Breast epithelium (tissue), 4 donors: ENCODE measurements at places on chromosomes 3 and 15.

DNA sequence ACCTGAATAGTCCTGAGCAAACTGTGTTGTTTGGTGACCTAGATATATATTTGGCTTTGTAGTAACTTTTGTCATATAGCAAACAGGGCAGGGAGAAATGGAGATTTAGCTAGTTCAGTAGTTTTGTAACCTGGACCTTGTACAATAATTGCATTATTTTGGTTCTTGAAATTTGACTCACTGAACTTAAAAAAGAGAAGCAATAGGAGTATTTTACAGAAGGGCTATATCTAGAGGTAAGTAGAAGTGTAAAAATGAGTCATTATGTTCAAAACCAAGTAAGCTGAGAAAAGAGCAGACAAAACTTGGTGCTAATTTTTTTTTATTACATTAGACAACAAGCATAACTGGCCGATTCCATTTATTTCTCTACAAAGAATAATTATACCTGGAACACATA is 505.4 kb downstream of the ZIC1 start:
- no peak for DNase-seq

- no peak for DNase-seq
These were observed 180.1 kb downstream of the CNTN3 start for GRCh38 chr3:74434406-74434805.

DNA sequence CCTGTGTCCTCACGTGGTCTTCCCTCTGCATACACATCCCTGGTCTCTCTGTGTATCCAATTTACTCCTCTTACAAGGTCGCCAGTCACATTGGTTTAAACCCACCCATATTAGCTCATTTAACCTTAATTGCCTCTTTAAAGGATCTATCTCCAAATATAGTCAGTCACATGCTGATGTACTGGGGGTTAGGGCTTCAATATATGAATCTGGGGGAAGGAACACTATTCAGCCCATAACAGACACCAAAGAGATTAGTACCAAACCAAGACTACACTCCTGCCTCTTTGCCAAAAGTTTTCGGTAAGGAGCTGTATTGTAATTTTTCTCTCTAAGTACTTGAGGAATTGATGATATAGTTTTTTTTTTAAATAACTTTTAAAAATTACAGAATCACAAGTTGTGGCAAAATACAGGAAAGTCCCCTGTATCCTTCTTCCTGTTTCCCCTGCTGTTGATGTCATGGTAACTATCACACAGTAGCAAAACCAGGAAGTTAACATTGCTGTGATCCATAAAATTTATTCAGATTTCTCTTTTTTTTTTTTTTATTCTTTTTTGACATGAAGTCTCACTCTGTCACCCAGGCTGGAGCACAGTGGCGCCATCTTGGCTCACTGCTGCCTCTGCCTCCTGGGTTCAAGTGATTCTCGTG is 67.8 kb downstream of the SLCO3A1 start:
- DNase-seq: no peak

DNA sequence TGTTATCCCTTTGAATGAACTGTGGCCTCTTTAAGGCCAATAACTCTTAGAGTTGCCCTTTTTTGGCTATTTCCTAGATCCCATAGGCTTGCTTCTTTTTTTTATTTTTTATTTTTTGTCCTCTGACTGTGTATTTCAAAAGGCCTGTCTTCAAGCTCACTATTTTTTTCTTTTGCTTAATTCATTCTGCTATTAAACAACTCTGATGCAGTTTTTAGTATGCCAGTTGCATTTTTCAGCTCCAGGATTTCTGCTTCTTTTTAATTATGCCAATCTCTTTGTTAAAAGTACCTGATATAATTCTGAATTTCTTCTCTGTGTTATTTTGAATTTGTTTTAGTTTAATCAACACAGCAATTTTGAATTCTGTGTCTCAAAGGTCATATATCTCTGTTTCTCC is 912.1 kb downstream of the PLOD2 start:
- no peak for DNase-seq

DNA sequence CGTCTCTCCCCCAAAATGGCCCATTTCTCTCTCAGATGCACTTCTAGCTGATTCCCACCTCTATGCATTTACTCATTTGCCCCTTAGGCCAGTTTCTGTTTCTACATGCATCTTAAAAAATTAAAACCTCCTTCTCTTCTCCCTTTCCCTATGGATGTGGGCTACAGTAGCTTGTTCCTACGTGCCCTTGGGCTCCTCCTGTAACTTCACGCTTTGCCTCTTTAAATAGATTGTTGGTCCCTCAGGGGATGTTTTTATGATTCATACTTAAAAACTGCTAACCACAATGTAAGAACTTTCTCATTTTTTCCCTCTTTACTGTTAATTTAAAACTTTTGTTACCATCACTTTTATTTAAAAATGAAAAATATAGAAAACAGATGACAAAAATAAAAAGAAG is 185.6 kb upstream of the MRPL3 start:
- no peak for DNase-seq

- DNase-seq: no peak
These were observed 376.8 kb downstream of the NLGN1 start for GRCh38 chr3:173774294-173774693.

DNA sequence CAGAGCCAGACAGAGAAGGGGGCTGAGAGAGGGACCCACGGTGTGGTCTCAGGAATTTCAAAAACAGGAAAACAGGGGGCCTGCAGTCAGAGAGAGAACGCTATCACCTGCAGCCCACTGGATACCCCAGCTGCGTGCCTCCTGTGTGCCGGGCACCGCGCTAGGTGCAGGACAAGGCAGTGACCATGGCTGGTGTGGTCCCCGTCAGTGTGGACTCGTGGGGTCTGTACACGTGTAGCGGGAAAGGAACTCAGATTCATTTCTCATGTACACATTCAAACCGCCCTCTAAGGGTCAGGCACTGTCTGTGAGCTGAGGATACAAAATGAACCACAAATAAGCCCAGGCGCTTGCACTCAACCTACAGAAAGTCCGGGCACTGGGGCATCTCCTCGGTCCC is 20.9 kb downstream of the SSUH2 start:
- DNase-seq: no peak

- DNase-seq: no peak
These were observed 315.9 kb upstream of the GPR149 start for GRCh38 chr3:154745929-154746328.

- no peak for DNase-seq
These were observed 94.3 kb upstream of the CHMP2B start for GRCh38 chr3:87132801-87133200.
